ENCODE measurements at places on chromosomes 1 and 21.

DNA sequence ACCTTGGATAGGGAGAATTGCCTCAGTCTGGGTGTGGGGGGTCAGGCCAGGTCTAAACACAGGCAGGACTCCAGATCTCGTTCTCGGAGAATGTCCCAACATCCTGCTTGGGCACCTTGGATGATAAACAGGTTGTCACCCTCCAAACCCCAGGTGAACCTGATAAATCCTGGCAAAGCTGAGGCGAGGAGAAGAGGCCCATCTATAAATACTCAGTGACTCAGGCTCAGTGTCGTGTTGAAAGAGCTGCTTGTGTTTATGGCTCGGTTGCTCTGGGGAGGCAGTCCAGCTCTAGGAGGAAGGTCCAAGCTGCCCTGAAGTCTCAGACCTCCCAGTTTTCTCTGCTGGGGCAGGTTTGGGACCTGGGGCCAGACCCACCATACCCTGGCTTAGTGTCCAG is 15.8 kb upstream of the TRIM63 start:
- DNase-seq = no peak

- DNase-seq = no peak
Measured at GRCh38 chr1:41783189-41783639, 135.5 kb downstream of the HIVEP3 start.

DNA sequence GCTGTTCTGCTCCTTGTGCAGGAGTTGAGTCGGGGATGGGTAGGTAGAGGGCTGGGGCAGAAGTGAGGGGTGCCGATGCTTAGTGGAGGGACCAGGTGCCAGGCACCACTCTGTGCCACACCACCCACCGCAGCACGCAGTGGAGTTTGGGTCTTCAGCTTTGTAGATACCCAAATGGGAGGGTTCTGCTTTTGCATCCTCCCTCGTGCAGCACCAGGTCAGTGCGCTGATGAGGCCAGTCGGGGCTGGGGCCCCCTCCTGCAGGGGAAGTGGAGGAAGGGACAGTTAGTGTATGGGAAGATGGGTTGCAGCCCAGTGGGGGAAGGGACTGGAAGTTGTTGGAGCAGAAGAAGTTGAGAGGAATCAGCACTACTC is 244.0 kb downstream of the RHOU start:
- DNase-seq = no peak

DNA sequence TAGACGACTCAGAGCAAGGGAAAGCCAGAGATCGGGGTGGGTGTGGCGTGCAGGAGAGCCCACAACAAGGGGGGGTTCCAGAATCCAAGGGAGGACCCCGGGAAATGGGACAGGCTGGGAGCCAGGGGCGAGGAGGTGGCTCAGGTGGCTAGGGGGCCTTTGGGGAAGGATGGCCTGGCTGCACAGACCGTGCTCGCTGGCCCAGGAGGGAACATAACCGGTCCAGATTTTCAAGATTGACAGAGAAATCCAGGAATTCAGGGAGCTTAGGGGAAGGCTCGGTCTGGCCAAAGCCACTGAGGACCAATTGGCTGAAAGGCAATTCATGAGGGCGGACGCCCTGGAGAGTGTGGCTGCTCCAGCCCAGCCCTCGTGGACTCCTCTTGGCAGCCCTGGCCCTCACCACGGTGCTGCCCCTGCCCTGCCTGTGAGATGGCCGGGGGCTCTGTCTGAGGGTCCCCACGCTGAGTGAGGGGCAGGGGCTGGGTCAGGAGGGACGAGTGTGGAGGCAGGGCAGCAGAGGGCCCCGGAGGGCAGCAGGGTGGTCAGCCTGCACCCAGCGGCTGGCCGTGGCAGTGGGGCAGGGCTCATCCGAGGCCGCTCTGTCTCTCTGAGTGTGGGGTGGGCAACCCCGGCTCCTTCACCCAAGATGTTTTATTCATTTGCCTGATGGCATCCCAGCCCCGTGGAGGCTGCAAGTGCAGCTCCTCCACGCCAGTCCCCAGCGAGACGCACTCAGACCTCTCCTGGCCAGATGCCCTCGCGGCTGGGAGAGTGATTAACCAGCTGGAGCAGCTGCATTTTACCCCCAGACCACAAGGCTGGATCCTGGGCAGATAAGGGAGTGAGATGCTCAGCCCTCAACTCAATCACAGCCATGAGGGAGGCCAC is 5.6 kb upstream of the LRRC3 start:
- no peak for DNase-seq

GRCh38 chr1:53413175-53414001 is 45.8 kb upstream of the DMRTB1 start:
- no peak for DNase-seq

GRCh38 chr1:110506541-110506940 is 12.4 kb downstream of the KCNA10 start:
- no peak for DNase-seq

DNA sequence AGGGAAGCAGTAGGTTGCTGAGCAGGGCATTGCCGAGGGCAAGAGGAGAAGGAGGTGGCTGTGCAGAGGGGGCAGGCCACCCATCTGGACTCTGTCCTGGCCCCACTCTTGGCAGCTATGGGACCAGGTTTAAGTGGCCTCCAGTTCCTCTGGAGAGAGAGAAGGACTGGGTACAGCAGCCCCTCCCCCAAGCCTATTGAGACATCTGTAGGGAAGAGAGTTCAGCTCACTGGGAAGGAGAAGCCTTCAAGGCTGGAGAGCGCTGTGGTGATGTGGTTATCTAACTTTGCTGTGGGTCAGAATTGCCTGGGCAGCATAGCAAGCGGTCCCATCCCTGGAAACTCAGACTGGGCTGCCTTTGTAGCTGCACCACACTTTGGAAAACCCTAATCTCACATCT is 93.9 kb downstream of the KCNJ15 start:
- DNase-seq = no peak

DNA sequence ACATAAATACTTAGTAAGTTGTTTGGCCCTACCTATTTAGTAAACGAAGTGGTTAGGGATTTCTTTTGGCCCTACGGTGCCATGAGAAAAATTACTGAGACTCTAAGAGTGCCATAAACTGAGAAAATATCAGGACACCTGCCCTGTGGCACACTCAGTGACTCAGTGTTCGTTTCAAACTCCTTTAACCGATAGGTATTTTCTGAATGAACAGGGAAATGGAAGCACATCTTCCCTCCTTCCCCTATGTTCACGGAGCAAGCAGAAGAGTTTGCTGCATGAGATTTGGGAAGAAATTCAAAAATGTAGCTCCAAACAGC is 134.2 kb downstream of the KAZN start:
- no peak for DNase-seq

DNA sequence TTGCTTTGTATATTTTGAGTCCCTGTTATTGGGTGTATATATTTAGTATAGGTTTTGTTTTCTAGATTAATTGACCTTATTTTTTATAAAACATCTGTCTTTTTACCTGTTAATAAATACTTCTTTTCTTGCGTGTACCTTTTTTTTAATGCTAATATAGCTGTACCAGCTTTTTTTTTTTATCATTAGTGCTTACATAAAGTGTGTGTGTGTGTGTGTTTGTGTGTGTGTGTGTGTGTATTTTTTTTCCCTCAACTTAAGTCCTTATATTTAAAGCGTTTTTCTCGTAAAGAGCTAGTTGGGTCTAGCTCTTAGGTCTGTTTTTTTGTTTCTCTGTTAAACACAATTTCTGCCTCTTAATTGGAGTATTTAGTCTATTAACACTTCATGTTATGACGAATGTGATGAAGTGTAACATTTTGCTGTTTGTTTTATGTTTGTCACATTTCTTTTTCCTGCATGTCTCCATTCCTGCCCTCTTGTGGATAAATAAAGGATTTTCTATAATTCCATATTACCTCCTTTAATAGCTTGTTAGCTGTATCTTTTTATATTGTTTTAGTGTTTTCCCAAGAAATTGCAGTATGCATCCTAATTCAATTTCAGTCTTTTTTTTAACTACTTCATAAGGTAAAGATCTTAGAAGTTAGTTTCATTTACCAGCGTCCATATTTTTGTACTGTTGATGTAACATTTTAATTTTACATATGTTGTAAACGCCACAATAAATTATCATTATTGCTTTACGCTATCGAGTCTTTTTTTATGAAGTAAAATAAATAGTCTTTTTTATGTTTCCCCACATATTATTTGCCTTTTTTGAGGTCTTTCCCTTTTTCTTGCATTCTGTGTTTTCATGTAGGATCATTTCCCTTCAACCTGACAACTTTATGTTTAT is 4.3 kb downstream of the PRMT2 start:
- DNase-seq = no peak

DNA sequence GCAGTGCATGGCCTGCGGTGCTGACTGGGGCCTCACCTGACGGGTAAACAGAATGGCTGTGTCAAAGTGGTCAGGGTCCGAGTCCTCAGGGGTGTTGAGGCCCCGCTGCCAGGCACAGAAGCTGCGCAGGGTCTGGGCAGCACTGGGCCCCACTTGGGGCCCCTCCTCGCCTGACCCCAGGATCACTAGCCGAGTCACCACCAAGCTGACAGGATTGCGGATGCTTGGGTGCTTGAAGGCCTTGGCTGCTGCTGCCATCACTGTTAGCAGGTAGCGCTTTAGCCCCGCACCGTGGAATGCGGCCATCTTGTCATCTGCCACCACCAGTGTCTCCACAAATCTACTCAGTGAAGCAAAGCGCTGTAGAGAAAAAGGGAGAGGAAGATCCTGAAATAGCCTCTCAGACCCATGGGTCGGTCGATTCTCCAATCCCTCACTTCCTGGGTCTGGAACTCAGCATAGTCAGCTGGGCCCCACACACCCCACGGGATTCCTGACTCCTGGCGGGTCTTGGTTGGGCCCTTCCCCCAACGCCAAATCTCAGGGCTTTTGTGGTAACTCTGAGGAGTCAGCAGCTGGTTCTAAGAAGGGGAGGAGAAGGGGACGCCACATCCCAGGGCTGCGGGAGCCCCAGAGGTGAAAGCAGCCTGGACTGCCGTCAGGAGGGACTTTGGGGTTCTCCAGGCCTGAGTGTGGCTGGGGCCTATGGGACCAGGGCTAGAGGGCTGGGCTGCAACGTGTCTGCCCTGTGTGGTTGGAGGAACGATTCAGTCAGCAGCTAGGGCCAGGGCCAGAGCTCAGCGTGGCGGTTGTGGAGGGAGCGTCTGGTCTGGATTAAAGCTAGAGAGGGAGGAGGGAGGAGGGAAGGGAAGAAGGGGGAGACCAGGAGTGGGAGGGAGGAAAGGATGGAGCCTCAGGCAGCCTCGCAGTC is 2.1 kb downstream of the ADAMTS4 start:
- DNase-seq = no peak

- DNase-seq = no peak
Measured at GRCh38 chr1:36913016-36913415, 121.3 kb downstream of the GRIK3 start.

- DNase-seq = no peak
Measured at GRCh38 chr21:31879911-31880310, 7.1 kb downstream of the HUNK start.

- DNase-seq = no peak
Measured at GRCh38 chr1:78547081-78547480, 56.3 kb downstream of the PTGFR start.

DNA sequence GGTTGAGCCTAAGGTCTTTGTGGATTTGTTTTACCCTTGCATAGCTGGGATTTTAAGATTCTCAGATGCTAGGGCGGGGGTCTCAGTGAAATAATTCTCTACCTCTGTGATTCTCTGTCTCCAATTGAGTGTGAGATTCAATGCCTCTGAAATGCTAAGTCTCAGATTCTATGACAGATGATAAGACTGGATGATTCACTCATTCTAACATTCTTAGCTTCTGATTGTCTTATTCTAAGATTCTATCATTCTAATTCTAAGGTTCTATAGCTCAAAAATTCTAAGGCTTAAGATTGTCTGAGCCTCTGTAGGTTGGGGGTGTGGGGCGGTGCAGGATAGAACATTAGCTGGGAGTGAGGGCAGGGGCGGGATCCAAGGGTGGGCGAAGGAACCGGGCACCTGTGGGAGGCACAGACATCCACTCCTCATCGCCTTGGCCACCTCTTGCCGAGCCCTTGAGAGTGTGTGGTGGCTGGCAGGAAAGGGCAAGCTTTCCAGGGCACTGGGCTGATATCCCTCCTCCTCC is 29.5 kb downstream of the ADGRB2 start:
- DNase-seq = no peak

DNA sequence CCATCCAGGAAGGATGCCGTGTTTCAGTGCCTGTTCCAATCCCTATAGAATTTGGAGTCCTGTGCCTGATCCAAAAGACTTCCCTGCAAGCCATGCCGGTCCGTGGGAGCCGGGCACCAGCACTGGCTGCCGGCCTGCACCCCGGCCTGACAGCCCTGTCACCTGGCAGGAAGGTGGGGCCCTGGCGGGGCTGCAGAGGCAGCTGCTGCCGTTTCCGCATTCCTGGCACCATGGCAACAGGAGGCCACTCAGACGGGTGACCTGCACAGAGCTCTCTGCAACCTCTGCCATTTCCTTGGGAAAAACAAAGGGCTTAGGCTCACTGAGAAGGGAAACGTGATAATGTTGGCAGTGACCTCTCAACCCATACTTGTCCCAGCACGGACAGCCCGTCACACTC is 63.2 kb upstream of the TMEM51 start:
- DNase-seq = peak; percentile 42

DNA sequence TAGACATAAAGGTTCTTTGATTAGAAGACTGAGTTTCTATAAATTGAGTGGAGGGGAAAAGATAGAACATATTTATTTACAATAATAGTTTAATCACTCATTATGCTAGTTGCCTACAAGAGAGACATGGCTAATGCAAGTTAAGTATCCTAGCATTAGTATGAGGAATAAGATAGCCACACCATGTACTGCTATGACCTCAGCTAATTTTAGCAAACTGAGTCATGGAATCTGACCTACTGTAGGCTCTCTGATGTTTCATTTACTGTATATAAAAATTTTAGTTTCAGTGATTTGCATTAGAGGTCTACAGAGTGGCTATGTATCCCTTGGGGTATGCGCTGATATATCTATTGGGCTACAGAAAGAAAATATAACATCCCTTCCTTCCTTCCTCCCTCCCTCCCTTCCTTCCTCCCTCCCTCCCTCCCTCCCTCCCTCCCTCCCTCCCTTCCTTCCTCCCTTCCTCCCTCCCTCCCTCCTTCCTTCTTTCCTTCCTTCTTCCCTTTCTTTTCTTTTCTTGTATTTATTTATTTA is 5.8 kb downstream of the AGL start:
- DNase-seq = no peak

DNA sequence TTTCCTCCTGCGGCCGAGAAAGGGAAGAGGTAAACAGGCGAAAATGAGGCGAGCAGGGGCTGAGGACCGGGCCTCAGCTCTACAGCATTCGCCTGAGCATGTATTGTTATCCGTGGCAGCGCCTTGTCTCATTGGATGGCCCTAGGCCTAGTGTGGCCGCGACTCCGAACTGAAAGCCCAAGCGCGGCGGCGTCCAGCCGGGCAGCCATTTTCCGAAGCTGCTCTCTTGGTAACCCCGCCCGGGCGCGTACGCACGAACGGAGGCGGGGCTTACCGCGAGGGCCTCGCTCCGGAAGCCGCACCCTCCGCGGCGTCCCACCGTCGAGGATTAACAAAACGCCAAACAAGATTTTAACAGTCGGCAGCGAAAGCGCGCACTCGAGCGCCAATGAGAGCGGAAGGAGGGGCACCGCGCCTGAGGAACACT is 797 bp upstream of the USP1 start:
- DNase-seq = no peak

- DNase-seq = peak; percentile 57
Measured at GRCh38 chr1:156767879-156768604, 707 bp downstream of the PRCC start.

GRCh38 chr1:167114725-167115124 is 20.9 kb downstream of the STYXL2 start:
- DNase-seq = no peak

All from NT2/D1 (cell line).